ENCODE measurements at places on chromosomes 6 and 20.

DNA sequence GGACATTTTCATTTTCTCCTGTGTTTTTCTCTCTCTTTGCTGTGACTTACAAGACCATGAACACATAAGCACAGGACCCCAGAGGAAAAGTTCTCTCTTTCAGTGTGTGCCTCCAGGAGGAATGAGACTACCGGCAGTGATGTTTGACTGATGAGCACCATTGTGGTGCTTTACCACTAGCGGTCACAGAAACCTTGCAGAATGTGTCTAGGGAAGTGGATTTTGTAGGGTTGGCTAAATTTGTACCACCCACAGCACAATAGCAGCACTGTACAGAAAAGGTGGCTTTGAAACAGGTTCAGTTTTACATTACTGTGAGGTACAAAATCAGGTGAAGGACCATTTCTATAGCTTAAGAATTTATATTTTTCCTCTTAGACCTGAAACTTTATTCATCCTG, 301.9 kb upstream of the SUPT3H start:
- DNase-seq, result no peak

- DNase-seq, result no peak
Observed at GRCh38 chr20:36917943-36918342, 33.6 kb downstream of the SAMHD1 start.

- DNase-seq, result no peak
Observed at GRCh38 chr20:32364554-32365208, 6.5 kb downstream of the ASXL1 start.

DNA sequence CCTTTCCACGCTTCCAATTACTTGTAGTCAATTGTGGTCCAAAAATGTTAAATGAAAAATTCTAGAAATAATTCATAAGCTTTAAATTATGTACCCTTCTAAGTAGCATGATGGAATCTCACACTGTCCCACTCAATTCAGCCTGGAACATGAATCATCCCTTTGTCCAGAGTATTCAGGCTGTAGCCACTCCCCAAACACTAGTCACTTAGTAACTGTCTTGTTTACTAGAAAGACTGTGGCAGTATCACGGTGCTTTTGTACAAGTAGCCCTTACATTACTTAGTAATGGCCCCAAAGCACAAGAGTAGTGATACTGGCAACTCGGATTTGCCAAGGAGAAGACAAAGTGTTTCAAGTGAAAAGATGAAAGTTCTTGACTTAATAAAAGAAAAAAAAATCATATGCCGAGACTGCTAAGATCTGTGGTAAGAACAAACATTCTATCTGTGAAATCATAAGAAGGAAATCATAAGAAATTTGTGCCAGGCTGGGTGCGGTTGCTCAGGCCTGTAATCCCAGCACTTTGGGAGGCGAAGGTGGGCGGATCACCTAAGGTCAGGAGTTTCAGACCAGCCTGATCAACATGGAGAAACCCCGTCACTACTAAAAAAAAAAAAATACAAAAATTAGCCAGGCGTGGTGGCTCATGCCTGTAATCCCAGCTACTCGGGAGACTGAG, 168.5 kb upstream of the SIM1 start:
- DNase-seq, result peak; percentile 93

GRCh38 chr6:9161731-9162130, 726.4 kb upstream of the SLC35B3 start:
- no peak for DNase-seq

DNA sequence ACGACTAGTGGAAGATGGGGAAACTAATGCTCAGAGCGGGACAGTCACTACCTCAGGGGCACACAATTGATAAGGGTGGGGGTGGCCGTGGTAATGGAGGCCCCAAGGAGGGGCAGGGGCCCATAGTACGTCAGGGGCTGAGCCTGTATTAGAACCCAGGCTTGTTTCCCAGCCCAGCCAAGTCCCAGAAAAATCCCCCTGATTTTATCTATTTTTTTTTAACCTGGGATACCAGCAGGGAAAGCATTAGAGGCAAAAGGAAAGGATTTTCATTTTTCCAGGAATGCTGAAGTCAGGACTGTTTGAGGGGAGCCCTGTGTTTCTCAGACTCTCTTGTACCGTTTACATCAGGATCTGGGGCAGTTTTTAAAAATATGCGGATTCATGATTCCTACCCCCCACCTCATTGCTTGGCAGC, 382 bp downstream of the MYH7B start:
- no peak for DNase-seq

- no peak for DNase-seq
Observed at GRCh38 chr20:24698706-24699206, 229.3 kb downstream of the SYNDIG1 start.

GRCh38 chr6:97294451-97294850, 11.4 kb upstream of the MMS22L start:
- peak; percentile 16 for DNase-seq

GRCh38 chr20:15107931-15108330, 770.5 kb upstream of the FLRT3 start:
- DNase-seq, result no peak

GRCh38 chr6:139219746-139220145, 72.1 kb downstream of the TXLNB start:
- no peak for DNase-seq

DNA sequence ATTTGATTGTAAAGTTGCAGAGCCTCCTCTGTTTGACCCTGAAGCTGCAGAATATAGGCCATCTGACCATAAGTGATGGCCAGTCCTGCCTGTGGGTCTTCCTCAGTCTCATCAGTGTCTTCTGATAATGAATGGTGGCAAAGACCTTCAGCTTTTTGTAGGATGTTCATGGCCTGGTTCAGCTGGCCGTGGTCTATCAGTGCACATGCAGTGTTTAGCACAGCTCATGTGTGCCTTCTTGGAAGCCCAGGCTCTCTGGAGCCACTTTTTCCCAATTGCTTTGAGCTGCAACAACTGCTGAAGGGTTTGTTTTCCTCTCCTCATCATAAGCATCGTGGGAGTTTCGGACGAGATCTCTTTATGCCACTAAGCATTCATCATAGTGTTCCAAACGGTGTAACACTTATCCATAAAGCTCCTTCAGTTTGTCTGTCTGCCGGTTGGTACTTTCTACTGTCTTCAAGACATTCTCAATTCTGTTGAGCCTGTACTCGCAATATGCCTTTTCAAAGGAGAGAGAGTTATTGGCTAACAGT, 70.1 kb upstream of the TULP4 start:
- DNase-seq, result no peak

GRCh38 chr20:6439737-6440442, 317.1 kb upstream of the FERMT1 start:
- no peak for DNase-seq

GRCh38 chr6:154382740-154383139, 26.1 kb upstream of the IPCEF1 start:
- no peak for DNase-seq

DNA sequence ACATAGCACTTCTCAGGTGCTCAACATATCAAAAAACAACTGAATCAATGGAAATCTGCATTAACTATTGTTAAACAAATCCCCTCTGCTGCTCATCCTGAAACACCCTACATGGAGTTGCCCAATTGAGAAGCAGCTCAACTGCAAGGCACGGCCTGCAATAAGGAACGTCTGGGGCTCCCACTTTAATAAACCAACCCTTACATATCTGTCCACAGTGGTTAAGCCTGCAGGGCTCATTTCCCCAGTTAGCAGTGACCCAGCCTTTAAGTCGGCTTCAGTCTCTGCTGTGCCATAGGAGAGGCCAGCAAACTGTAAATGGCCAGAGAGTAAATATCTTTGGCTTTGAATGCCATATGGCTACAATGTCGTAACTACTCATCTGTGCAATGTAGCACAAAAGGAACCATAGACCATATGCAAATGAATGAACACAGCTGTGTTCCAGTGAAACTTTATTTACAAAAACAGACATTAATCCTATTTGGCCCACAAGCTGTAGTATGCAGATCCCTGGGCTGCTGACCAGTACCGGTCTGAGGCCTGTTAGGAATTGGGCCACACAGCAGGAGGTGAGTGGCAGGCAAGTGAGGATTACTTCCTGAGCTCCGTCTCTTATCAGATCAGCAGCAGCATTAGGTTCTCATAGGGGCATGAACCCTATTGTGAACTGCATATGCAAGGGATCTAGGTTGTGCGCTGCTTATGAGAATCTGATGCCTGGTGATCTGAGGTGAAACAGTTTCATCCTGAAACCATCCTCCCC, 522.7 kb upstream of the CDH4 start:
- no peak for DNase-seq

DNA sequence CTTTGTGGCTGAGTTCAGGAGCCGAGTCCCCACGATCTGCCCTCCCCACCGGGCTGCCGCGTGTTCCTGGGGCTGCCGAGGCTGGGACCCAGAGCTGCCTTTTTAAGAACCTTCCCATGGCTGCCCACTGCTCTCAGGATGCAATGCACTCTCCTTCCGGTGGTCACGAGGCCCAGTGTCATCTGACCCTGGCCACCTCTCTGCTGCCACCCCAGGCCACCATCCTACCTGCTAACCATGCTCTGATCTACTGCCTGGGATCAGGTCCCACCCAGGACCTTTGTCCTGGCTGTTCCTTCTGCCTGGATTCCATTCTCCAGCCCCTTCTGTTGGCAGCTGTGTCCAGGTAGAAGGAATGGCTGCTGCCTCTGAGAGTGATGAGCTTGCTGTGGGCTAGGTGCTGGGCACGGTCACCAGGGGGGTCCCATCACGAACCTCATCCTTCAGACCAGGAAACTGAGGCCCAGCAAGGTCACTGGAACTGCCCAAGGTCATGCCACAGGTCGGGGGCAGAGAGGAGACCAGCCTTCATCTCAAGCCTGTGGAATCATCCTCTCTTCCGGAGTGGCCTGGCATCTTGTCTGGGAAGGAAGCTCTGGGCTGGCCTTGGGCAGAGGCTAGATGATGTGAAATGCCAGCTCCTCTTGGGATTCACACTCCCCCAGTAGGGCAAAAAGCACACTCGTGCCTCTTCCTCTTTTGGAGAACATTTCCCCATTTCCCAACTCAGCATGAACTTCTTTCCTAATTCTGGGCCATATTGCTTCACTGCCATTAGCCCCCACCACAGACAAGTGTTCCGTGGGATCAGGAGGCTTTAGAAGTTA, 20.5 kb downstream of the PCK1 start:
- no peak for DNase-seq

- no peak for DNase-seq
Observed at GRCh38 chr6:136822046-136822375, 381 bp upstream of the PEX7 start.

DNA sequence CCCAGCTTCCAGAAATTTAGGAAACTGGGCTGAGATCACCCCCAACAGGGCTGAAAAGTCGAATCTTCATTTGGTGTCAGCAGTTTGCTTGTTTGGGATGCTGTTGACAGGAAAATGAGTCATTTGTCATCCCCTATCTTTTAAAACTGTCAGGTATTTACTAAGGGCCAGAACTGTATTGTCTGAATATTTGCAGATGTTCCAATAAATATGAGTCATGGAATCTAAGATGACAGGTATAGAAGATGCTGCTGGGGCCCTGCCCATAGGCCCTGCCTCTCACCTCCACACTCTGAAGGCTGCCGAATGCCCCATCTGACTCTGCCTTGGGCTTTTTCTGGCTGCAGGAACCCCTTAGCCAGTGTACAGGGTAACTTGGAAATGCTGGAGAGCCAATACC, 3.9 kb downstream of the ETV7 start:
- DNase-seq, result peak; percentile 16

DNA sequence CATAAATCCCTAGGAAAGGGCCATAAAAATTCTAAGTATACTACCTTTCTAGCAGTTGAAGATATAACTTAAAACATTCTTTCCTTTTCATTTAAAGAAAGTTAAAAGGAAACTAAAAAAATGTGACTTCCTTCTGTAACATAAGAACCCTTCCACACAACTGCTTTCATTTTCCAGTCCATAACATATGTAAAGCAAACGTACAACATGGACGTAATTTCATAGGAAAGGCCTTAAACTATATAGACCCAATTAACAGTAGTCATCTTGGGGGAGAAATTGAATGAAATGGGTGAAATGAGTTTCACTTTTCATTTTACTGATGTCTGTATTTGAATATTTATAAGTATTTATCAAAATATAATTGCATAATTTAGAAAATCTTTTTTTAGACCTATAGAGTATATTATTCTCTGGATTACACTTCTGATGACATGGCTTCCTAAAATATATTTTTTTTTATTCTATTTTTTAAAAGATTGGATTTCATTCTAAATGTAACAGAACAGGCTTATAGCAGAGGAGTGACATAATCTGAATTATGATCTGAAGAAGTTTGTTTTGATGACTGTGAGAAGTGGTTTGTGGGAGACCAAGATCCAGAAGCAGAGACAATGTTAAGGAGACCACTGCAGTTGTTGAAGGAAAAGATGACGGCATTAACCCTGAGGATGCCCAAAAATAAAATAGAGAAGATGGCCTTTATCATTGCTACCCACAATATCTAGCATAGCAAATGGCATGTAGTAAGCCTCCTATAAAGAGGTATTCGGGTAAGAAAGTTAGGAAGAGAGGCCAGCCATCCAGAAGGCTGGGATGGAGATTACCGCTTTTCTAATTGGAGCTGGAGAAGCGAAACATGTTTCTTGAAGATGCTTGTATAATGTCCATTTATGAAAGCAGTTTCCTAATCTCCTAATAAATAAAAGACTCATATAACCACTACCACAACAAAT, 260.4 kb downstream of the PTPRK start:
- DNase-seq, result no peak

DNA sequence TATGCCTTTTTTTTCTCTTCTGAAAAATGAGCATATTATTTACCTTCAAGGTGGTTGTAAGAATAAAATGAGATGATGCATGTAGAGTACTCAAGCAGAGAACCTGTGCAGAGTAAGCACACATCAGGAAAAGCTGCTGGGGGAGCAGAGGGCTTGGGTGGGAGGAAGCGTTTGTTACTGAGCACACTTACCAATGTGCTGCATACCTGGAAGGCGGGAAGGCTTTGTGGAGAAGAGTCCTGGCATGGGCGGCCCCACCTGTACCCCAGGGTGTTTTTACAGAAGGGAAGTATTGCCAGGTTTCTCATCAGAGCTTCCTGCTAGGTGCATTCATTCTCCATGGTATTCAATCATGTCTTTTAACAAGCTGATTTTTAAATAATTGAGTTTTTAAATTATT, 52.9 kb downstream of the CSE1L start:
- no peak for DNase-seq

DNA sequence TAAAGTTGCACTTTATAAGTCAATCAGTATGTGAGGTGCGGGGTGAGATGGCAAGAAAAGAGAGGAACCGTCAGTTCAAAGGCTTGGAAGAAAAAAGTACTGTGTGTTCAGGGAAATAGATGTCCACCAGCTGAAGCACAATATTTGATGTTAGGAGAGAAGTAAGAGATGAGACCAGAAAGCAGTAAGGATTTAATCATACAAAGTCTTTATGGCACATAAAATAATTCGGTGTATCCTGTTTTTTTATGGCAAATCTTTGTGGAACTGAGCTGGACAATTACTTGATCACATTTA, 197.2 kb downstream of the FAXC start:
- no peak for DNase-seq

Data from fibroblast of pulmonary artery (primary cell).